RCC 7860 (cell line): ENCODE measurements at places on chromosomes 6 and 20.

GRCh38 chr20:38873050-38873581 lies 53.1 kb upstream of the FAM83D start:
- DNase-seq, result no peak

DNA sequence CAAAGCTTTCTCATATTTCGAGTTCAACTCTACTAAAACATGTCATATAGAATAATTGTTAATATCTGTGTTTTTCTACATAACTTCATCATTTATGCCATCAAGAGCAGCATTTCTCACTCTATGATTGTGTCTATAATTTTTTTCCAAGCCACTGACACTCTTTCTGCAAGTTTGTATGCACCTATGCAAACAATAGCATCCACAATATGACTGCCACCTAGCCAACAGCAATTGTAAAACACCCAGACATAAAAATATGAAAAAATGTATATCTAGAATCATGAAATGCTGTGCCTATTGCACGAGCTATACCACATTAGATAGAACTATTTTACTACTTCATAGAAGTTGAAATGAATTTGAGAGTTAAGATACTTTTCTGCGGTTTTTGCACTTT lies 286.5 kb upstream of the MARCKS start:
- no peak for DNase-seq

DNA sequence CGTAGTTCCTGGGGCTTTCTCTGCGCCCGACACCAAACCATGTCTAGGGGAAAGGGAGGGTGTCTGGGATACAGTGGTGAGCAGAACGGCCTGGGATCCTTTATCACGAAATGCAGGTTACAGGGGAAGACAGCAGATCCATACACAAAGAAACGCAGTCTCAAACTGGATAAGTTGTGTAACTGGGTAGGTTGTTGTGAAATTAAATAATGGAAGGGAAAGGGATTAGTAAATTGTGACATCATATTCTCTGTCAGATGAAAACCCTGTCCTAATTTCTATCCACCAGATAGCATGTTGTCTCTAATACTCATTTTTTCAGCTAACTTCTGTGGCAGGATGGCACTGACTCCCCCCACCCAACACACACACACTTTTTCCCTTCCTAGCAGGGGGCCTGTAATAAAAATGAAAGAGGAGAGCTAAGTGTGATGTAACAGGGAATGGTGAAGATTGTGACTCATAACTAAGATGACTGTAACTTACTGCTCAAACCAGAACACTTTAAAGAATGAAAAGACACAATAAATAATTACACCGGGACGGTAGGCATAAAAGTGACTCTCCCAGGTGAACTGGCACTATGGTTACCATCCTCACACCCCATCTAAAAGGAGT lies 769 bp upstream of the TRPC4AP start:
- DNase-seq, result peak; percentile 89

GRCh38 chr6:170271771-170272314 lies 19.0 kb downstream of the DLL1 start:
- DNase-seq, result no peak

- no peak for DNase-seq
Measured at GRCh38 chr6:123117145-123117908, 121.3 kb downstream of the CLVS2 start.

GRCh38 chr6:95978230-95978629 lies 37.5 kb upstream of the FUT9 start:
- no peak for DNase-seq

GRCh38 chr6:74455786-74456185 lies 750.1 kb downstream of the COL12A1 start:
- DNase-seq, result no peak

DNA sequence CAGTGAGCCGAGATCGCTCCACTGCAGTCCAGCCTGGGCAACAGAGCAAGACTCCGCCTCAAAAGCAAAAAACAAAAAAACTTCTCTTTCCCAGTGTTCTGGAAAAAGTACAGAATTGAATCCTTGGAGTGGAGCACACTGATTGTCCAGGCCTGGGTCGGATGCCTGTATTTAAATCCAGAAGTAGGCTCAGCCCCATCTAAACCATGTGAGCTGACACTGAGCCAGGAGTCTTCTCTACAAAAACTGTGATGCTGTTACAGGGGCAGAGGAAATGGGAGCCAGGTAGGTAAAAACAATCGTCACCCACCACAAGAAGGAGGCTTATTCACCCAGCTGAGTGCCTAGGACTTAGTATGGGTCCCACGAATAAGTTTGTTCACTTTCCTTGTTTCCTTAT lies 43.0 kb upstream of the PTPN1 start:
- no peak for DNase-seq

DNA sequence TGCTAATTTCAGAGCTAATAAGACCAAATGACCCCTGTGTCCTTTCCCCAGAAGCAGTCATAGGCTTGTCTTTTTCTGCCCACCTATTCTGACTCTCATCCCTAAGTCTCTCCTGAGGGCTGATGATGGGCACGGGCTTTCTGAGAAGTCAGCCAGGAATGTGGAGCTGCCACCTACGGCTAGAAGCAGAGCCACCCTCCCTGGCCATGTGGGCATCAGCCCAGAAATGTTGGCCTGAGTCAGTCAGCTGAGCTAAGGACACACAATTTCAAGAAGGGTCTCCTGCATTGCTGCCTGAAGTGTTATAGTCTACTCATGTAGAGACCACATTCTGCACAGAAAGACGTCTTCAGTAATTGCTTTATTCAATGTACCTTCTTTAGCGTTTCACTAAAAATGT lies 17.1 kb downstream of the MYLIP start:
- no peak for DNase-seq

DNA sequence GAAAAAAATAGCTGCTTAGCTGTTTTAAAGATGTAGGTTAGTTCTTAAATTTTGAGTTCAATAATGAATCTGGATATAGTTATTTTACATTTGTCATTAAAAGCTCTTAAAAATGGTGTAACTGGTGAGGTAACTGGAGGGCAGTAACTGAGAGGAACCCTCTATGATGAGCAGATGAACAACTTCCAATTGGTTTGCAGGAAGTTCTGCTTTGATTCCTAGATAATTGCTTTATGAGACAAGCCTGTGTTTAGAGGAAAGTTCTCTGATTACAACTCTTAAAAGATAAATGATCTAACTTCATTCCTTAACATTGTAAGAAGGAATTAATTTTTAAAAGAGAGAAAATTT lies 8.5 kb downstream of the MYLIP start:
- no peak for DNase-seq

GRCh38 chr6:157538168-157538567 lies 157.2 kb downstream of the ZDHHC14 start:
- no peak for DNase-seq

GRCh38 chr6:125008261-125008703 lies 46.0 kb downstream of the RNF217 start:
- peak; percentile 98 for DNase-seq

DNA sequence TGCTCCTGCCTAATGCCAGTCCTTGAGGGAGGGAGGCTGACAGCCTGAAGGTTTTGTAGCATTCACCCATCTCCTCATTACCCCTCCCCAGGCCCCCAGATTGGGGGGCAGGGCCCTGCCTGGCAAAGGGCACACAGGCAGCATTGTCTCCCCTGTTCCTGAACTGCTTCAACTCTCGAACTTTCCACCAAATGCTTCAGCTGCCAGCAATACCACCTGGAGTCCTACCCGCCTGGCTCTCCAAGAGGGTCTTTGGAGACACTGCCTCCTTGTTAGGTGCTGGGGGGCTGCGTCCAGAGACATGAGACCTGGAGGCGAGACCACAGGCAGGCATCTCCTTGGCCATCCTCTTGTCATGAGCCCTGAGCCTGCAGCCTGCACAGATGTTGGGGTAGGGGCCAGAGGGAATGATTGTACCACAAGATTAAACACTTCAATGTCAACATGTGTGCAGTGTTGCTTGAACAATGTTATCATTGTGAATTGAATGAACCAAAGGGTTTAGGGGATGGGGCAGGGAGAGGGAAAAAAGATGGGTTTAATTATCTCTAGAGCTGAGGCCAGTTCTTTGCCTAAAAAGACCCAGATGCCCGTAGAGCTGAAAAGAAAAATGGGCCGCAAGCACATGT lies 25.0 kb downstream of the BMP7 start:
- DNase-seq, result no peak
